ENCODE measurements at places on chromosomes 6 and 20. TPM values are rescaled to one million over a fixed set of nuclear protein-coding genes. Genes with fewer than 3 reads are reported as not detected.

DNA sequence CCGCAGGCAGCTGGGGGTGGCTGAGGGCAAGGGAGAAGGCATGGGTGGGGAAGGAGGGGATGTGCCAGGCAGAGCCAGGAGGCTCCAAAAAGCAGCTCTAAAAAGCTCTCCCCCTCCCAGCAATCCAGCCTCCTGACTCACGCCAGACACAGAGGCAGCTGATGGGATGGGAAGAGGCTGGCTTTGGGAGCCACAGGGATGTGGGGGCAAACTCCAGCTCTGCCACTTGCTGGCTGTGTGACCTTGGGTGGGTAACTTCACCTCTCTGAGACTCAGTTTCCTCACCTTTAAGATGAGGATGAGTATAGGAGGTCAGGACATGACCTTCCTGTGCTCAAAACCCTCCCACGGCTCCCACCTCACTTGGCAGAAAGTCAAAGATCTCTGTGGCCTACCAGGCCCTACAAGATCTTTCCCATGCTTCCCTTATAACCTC lies 148.9 kb downstream of the CEBPB start:
- no peaks in the 10 kb centered on the region for H3K27me3 ChIP-seq
- H3K4me3 ChIP-seq = peak overlapping the region; percentile 73
- H3K36me3 ChIP-seq = no peaks in the 10 kb centered on the region
- peak; percentile 45 for DNase-seq
- peak overlapping the region; percentile 97 for H3K27ac ChIP-seq
- peaks cover 36% of the 10 kb centered on the region for H3K4me1 ChIP-seq

DNA sequence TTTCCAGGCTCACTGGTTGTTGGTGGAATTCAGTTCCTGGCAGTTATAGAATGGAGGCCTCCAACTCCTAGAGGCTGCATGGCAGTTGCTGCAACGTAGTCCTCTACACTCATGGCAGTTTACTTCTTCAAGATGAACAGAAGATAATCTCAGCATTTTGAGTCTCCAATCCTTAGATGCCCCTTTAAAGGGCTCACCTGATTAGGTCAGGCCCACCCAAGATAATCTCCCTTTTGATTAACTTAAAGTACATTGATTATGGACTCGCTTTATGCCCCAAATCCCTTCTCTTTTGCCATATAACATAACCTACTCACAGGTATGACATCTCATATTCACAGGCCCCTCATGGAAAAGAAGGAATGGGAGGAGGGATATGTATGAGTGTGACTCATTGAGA lies 76.4 kb downstream of the ZNF133 start:
- no peak overlapping the region for H3K27ac ChIP-seq
- H3K36me3 ChIP-seq = peaks cover 2% of the 10 kb centered on the region

GRCh38 chr6:107704347-107705013 lies 119.6 kb downstream of the SCML4 start:
- no peak overlapping the region for H3K4me3 ChIP-seq
- H3K36me3 ChIP-seq = peaks cover 2% of the 10 kb centered on the region
- no peak for DNase-seq

GRCh38 chr6:3596766-3597165 lies 139.9 kb upstream of the SLC22A23 start:
- DNase-seq = no peak
- no peak overlapping the region for H3K27ac ChIP-seq
- peaks cover 22% of the 10 kb centered on the region for H3K27me3 ChIP-seq

DNA sequence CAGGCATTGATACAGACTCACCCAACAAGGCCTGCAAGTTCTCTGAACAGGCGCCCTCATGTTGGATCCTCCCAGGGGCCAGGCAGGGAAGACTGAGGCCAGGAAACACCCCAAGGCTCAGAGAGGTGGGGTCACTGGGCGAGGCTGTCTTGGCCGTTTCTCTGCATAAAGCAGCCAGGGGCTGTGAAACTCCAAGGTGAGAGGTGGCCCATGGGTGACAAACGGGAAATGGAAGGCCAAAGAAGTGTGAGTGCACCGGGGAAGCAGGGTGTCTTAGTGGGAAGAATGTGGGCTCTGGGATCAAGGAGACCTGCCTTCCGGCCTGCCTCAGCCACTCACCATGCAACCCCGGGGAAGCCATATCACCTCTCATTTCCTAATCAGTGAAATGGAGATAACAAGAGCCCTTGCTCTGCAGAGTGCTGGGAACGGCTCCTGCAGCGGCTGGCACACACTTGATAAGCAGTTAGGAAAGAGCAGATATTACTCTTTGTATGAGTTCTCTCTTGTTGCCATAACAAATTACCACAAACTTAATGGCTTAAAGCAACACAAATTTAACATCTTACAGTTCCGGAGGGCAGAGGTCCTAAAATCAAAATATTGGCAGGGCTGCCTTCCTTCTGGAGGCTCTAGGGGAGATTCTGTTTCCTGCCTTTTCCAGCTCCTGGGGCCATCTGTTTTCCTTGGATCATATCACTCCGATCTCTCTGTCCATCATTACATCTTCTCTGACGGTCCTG lies 168.6 kb downstream of the NFATC2 start:
- H3K27me3 ChIP-seq = no peaks in the 10 kb centered on the region
- no peak overlapping the region for H3K4me3 ChIP-seq
- H3K4me1 ChIP-seq = peaks cover 2% of the 10 kb centered on the region
- H3K27ac ChIP-seq = no peak overlapping the region
- no peak for DNase-seq

DNA sequence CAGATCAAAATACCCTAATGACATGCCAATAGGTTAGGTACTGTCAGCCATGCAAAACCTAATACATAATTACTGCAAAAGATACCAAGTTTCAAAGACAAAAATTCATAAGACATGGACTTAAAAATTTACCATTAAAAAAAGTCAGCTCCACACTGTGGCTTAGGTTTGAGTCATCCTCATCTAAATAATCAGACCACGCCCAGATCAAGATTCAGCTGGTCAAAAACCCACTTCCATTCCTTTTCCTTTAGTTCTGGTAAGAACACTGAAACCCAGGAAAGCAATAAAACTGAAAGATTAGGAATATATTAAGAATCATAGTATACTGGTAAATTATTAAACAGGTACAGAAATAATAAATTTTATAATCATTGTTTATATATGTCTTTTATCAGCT lies 81.0 kb upstream of the ASF1A start:
- DNase-seq = no peak
- peaks cover 38% of the 10 kb centered on the region for H3K36me3 ChIP-seq
- H3K27me3 ChIP-seq = no peaks in the 10 kb centered on the region
- H3K27ac ChIP-seq = no peak overlapping the region

- no peak for DNase-seq
- H3K27ac ChIP-seq = no peak overlapping the region
- no peaks in the 10 kb centered on the region for H3K36me3 ChIP-seq
- H3K4me3 ChIP-seq = no peak overlapping the region
- no peaks in the 10 kb centered on the region for H3K4me1 ChIP-seq
- H3K27me3 ChIP-seq = no peaks in the 10 kb centered on the region
These were observed 350.9 kb upstream of the NRSN1 start for GRCh38 chr6:23775127-23775526.

DNA sequence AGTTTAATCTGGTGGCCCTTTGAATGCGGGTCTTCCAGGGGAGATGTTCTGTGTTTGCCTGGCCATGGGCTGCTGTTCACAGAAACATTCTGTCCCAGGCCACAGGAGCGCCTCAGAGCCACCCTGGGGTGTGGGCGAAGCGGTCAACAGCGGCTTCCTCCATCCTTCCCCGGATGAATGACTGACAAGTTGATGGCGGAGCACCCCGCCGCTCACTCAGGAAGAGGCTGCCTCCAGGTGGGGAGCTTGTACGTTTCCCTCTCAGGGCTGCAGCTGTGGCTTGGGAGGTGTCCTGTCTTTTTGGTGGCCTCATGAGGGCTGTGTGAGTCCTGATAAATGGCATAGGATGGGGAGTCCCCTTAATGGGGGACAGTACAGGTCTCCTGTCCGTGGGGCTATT lies 178.4 kb downstream of the NRN1 start:
- H3K27me3 ChIP-seq = no peaks in the 10 kb centered on the region
- no peak overlapping the region for H3K4me3 ChIP-seq
- peaks cover 5% of the 10 kb centered on the region for H3K36me3 ChIP-seq
- no peak overlapping the region for H3K27ac ChIP-seq
- DNase-seq = no peak
- peaks cover 52% of the 10 kb centered on the region for H3K4me1 ChIP-seq

GRCh38 chr6:122400121-122400450 lies 634 bp downstream of the HSF2 start:
- peak overlapping the region; percentile 97 for H3K27ac ChIP-seq
- peaks cover 43% of the 10 kb centered on the region for H3K4me1 ChIP-seq
- H3K36me3 ChIP-seq = peaks cover 32% of the 10 kb centered on the region
- no peaks in the 10 kb centered on the region for H3K27me3 ChIP-seq
- DNase-seq = no peak

DNA sequence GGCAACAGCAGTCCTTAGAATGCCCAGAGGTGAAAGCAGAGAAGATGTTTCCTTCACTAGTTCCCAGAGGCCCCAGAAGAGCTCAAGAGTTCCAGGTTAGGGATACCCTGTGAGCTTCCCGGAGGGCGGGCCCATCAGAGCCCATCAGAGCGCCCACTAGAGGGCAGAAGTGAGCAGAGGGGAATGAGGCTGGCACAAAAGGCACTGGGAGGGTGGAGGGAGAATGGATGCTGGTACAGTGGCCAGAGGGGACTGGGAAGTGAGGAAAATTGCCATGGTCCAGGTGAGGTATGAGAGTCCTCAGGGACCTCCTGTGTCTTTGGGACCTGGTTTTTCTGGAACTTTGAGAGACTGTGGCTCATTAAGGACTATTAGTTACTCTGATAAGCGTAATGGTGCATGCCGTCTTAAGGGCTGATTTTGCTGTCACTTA lies 57.3 kb downstream of the LINC00237 start:
- peak; percentile 45 for DNase-seq
- H3K27me3 ChIP-seq = peaks cover 28% of the 10 kb centered on the region
- H3K27ac ChIP-seq = no peak overlapping the region
- H3K4me3 ChIP-seq = no peak overlapping the region
- no peaks in the 10 kb centered on the region for H3K36me3 ChIP-seq

GRCh38 chr6:1170794-1171193 lies 141.1 kb upstream of the FOXQ1 start:
- peaks cover 11% of the 10 kb centered on the region for H3K27me3 ChIP-seq
- no peak for DNase-seq
- H3K27ac ChIP-seq = no peak overlapping the region
- H3K4me1 ChIP-seq = no peaks in the 10 kb centered on the region
- H3K4me3 ChIP-seq = no peak overlapping the region
- no peaks in the 10 kb centered on the region for H3K36me3 ChIP-seq

- H3K27ac ChIP-seq = no peak overlapping the region
- H3K4me3 ChIP-seq = no peak overlapping the region
These were observed 343.0 kb downstream of the CDKAL1 start for GRCh38 chr6:20877008-20877937.

DNA sequence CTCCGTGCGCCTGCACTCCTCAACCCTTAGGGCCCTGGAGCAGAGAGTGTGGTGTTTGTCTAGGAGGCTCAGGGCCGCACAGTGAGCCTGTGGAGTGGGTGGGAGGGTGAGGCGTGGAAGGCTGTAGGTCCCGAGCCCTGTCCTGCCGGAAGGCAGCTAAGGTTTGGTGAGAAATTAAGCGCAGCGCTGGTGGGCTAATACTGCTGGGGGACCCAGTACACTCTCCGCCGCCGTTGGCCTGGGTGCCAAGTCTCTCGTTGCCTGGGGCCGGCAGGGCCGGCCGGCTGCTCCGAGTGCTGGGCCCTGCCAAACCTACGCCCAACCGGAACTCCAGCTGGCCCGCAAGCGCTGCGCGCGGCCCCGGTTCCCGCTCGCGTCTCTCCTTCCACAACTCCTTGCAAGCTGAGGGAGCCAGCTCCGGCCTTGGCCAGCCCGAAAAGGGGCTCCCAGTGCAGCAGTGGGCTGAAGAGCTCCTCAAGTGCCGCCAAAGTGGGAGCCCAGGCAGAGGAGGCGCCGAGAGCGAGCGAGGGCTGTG lies 40.4 kb upstream of the MCUR1 start:
- no peak for DNase-seq
- no peak overlapping the region for H3K27ac ChIP-seq
- no peak overlapping the region for H3K4me3 ChIP-seq
- H3K27me3 ChIP-seq = peaks cover 25% of the 10 kb centered on the region
- no peaks in the 10 kb centered on the region for H3K36me3 ChIP-seq
- no peaks in the 10 kb centered on the region for H3K4me1 ChIP-seq

DNA sequence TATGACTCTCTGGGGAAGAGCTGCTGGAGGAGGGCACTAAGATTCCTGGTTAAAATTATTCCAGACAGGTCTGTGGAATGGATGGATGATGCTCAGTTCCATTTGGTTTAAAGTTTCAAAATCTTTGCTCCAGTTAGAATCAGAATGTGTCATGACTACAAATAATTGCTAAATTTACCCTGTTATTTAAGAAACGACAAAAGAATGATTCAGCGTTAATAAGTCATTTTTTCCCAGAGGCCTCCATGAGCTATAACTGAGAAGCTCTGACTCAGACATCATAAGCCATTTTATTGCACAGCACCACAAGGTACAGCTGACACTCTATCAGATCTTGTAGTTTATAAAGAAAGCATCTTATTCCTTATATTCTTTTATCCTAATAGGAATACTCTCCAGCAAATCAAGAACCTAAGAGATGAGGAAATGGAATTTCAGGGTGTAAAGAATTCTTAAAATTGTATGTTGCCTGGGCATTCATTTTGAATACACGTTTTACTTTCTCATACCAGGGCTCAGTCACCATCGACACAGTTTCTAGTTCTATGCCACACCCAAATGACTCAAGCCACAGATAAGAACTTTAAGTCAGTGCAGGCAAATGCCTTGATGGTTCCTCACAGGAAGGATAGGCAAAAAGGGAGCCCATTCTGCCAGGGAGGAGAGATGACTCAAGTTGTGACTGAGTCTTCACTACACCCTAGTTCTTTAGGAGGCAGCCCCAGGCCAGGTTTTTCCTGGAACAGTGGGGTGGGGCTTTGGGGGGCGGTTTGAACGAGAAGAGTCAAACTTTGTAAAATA lies 636.0 kb downstream of the MMUT start:
- no peaks in the 10 kb centered on the region for H3K4me1 ChIP-seq
- no peak for DNase-seq
- H3K36me3 ChIP-seq = no peaks in the 10 kb centered on the region
- H3K4me3 ChIP-seq = no peak overlapping the region
- no peak overlapping the region for H3K27ac ChIP-seq

The TRIM40 gene
- total RNA-seq = not detected

The SOBP gene
- total RNA-seq = 2.1 TPM

The COL9A3 gene
- 0.35 TPM for total RNA-seq

The TREML2 gene
- 8.9 TPM for total RNA-seq

The PEDS1 gene
- total RNA-seq = 17.4 TPM

The MYMX gene
- not detected for total RNA-seq

The HMGN3 gene
- 74.8 TPM for total RNA-seq

The GCLC gene
- 25.3 TPM for total RNA-seq

The SLC35D3 gene
- total RNA-seq = not detected

All from activated naive CD8-positive, alpha-beta T cell treated with anti-CD3 and anti-CD28 coated beads for 36 hours (primary cell).